ENCODE measurements at places on chromosomes 12 and 14.

DNA sequence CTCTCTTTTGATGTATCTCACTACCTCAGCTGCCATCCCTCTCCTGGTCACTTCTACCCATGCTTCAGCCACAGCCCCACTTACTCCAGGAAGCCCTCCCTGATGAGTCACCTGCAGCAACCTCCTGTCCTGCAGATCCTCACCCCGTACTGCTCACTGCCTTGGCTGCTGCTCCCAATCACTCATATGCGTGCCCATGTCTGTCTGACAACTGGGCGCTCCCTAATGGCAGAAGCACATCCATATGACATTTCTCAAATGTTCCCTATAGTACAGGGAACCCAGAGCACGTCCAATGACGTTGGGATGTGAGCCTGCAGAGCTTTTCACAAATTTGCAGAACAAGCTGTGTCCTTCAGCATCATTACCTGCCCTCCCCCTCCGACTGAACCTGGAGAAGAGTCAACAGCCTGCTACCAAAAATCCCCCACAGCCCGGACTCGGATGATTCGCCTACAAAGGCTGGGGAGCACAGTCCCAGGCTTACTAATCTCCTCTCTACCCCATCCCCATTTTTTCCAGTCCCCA lies 90.0 kb downstream of the SINHCAF start:
- DNase-seq = no peak

GRCh38 chr12:85509857-85510256 lies 229.8 kb downstream of the ALX1 start:
- no peak for DNase-seq

- DNase-seq = no peak
Observed at GRCh38 chr12:108672054-108672453, 38.4 kb upstream of the SELPLG start.

DNA sequence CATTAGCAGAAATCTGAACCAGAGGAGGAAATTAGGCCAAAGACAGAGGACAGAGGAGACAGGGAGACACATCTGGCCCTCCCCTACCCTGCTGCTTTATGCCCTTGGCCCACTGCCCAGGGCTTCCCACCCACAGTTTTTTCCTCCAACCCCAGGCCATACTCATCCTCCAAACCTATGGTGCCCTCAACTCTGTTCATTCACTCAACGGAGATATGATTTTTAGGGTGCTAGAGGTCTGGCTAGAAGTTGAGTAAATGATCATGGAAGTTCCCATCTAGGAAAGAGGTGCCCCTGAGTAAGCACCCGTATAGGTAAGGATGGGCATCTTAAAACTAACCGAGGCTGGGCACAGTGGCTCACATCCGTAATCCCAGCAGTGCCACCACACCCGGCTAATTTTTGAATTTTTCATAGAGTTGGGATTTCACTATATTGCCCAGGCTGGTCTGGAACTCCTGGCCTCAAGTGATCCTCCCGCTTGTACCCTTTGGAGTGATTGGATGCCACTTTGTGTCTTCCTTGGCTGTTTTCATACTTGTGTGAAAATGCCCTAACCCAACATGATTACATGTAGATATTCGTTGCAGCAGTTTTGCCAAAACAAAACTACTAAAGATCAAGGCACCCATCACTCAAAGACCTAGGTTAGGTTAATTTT lies 4.4 kb downstream of the KRT18 start:
- no peak for DNase-seq

- no peak for DNase-seq
Observed at GRCh38 chr12:68939505-68939904, 6.5 kb upstream of the CPM start.

- peak; percentile 47 for DNase-seq
Observed at GRCh38 chr12:54759751-54760150, 94.6 kb upstream of the MUCL1 start.

- peak; percentile 40 for DNase-seq
Observed at GRCh38 chr14:82710267-82710841, 1176.7 kb upstream of the SEL1L start.

DNA sequence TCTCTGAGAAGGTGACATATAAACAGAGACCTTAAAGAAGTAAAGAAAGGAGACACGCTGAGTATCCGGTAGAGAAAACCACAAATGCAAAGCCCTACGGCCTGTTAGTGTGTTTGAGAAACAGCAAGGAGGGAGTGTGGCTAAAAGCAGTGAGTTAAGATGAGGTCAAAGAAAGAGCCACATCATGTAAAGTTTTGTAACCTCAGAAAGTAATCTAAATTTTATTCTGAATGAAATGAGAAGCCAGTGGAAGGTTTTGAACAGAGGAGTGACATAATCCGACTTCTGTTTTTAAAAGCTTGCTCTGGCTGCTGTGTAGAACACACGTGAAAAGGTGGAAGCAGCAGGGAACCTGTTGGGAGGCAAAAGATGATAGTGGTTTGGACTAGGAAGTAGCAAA lies 32.6 kb downstream of the PPP2R5E start:
- DNase-seq = no peak

GRCh38 chr12:857611-858010 lies 91.9 kb downstream of the RAD52 start:
- DNase-seq = peak; percentile 13

DNA sequence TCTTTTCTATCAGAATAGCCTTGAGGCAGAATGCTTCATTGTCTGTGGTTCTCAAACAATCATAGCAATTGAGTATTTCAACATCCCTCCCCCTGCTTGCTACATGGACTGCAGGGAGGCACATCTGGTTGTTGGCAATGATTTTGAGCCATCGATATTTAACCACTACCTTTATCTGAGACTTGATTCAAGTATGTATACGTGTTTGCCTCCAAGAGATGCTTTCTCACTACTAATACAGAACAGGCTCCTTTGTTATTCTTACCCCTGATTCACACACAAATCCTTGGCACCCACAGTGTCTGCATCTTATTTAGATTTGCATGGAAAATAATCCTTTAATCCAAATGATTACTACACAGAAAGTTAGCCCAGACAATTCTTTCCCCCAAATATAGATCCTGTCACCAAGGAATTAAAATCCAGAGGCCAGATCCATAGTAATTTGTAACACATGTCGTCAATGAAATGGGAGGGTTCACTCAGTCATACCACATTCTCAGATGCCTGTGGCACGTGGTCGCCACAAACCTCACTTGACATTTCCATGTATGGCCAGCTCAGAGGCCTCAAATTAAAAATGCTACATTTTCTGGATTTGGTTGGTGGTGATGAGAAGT lies 199.3 kb downstream of the ITPR2 start:
- DNase-seq = no peak

DNA sequence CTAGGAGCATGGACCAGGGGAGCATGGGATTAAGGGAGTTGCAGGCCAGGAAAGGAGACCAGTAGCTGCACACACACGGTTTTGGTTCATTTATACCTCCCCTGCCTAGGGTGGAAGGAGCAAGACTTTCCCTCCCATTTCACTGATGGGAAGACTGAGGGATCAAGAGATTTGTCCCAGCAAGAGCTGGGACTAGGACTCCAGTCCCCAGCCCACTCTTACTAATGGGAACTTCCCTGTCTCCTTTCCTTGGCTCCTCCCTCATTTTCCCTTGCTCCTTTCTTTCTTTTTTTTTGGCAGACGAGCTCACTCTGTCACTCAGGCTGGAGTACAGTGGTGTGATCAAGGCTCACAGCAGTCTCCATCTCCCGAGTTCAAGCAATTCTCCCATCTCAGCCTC lies 13.0 kb downstream of the SCNN1A start:
- DNase-seq = no peak

GRCh38 chr14:31194661-31195060 lies 12.9 kb downstream of the HECTD1 start:
- DNase-seq = no peak

DNA sequence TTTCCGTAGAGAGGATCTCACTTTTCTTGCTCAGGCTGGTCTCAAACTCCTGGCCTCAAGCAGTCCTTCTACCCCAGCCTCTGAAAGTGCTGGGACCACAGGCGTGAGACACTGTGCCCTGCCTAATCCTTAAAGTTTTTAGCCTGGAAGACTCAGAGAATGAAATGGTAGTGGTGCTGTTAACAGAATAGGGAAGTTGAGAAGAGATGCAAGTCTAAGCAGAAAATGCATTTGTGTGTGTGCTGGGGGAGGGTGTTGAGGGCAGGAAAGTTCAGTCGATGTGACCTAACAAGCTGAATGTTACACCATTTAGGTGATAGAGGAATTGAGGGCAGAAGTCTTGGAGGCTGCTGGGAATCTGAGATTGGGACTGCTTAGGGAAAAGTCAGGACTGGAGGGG lies 6.9 kb upstream of the TUBA1A start:
- no peak for DNase-seq

- DNase-seq = no peak
Observed at GRCh38 chr14:74956280-74957072, 1.1 kb upstream of the PGF start.

GRCh38 chr14:100304825-100305323 lies 1.4 kb downstream of the SLC25A29 start:
- DNase-seq = no peak

DNA sequence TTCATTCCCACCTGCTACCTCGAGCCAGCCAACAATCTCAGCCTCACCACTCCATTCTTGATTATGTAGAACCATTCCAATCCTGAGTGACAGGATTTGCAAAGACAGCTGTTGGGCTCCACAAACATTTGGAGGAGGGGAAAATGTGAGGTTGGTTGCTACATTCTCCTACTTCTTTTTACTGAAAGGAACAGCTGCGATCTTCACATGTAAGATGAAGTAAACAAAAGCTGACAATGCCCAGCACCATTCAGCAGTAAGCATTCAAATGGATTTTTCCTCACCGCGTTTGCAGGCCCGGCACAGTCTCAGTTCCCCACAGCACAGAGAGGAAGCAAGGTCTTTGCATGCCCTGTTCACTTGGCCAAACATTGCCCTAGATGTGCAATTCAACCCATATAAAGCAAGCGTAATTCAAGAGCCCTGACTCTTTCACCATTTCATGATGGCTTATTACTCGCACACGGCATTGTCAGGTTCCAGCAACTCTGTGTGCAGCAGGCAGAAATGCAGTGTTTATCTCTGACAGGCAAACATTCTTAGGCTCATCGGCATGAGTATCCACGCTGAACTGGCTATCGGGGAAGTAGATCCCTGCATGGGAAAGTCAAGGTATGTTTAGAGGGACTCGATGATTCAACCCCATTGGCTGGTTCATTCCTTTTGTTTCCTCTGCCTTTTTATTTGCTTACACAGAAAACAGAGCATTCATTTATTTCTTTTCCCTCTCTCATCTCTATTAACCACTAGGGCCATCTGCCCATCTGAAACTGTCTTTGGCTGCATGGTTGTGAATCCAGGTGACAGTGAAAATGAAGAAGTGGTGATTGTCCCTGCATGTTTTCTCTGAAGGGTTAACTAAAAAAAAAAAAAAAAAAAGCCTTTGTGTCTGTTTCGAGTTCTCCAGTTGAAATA lies 236.1 kb upstream of the PLEKHG7 start:
- no peak for DNase-seq

DNA sequence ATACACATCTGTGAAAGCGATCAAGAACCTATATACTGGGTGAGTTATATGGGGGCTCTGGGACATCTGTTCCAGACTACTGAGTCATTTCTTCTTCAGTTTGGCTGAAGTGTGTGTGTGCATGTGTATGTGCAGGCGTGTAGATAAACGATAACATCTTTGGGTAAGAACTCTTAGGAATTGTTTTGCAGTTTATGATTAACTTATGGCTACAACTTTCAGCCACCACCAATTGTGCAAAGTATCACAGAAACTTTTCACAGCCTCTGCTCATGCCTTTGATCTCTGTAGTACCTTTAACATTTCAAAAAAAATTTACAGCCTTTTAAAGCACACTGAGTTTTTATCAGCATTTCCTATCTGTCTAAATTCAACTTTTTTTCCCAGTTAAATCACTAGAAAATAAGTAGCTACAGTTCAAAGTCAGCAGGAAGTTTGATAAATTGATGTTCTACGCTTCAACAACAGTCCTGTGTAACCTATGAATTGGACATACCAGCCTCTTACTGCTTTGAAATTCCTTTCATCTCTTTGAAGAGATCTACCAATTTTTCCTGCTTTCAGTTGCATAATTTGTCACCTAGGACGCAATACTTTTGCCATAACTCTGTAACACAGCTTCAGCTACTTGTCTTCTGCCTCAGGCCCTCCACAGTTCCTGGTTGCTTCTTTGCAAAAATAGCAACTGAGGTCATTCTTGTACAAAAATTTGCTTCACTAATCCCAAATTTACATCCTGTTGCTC lies 43.0 kb downstream of the PPM1H start:
- no peak for DNase-seq

Measured in NCI-H460 (cell line).